NCI-H524 treated with DMSO at 0.1 percent for 48 hours (cell line): ENCODE measurements at places on chromosomes 6 and 20.

GRCh38 chr20:44054118-44054517, 132.9 kb downstream of the JPH2 start:
- no peak for DNase-seq

DNA sequence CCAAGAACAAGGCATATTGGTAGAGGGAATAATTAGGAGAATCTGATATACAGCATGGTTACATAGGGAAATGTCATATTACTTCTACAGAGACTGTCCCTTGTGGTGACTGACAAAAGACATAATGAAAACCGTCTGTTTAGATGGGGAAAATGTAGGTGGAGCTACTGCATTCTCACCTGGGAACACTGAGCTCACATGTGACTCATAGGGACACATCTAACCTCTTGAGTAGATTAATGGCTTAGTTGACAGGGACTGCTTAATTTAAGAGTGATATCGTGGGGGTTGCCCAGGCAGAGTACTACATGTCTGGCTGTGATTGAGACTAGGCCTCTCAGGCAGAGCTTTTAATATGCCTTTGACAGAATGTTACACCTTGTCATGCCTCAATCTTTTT, 235.3 kb upstream of the ZFP64 start:
- no peak for DNase-seq

- DNase-seq, result no peak
These were observed 279.6 kb downstream of the NRN1 start for GRCh38 chr6:5726976-5727718.

GRCh38 chr6:112591329-112591728, 244.2 kb downstream of the RFPL4B start:
- DNase-seq, result no peak

DNA sequence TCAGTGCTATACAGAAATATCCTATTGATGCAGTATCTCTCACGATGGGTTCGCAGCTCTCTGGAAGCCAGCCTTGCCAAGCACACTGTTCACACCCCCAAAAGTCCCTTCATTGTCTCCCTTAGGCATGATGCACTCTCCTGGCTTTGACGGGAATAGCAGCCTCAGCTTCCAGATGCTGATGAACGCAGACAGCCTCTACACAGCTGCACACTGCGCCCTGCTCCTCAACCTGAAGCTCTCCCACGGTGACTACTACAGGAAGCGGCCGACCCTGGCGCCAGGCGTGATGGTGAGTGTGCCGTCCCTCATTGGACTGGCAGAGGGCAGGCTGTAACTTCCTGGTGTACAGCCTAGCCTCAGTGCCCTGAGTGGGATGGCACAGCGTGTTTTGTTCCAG, 60.0 kb upstream of the PBOV1 start:
- no peak for DNase-seq

- no peak for DNase-seq
These were observed 405.3 kb downstream of the MAFB start for GRCh38 chr20:40283689-40284088.

DNA sequence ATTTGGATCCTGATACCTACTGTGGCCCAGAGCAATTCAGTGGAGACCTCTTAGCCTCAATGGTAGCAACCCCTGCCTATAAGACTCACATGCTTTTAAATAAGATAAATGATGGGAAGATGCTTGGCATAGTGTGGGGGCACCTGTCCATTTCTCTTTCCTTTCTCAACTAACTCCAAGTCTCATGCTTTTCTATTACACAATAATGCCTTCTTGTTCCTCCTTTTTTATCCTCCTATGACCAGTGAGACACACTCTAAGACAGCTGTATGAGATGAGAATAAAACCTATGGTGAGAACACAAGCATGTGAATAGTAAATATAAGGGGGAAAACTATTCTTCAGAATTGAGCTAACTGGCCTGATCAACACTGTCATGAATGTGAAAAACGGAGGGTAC, 147.0 kb upstream of the STXBP5 start:
- no peak for DNase-seq

DNA sequence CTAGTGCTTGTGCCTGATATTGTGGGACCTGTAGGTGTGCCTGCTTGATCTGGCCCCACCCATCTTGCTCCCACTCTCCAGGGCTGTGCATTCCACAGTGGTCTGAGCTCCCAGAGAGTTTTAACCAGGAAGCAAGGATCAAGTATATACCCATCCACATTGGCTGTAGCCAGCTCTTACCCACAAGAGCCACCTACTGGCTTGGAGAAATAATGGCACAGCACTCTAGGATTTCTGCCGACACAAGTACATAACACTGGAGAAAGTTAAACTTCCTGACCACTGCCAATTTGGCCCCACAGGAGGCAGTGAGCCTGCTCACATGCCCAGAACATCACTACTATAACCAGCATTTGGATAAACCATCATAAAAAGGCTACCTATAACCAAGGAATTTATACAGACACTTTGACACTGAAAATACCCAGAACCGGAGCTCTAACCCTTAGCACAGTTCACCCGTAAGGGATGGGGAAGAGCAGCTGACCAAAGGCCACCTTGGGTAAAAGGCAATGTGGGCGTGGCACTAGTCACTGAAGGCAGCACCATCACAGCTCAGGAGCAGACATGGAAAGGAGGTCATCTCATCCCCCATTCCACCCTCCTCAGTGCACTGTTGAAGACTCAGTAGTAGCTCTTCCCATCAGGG, 440.4 kb downstream of the BTBD3 start:
- no peak for DNase-seq

DNA sequence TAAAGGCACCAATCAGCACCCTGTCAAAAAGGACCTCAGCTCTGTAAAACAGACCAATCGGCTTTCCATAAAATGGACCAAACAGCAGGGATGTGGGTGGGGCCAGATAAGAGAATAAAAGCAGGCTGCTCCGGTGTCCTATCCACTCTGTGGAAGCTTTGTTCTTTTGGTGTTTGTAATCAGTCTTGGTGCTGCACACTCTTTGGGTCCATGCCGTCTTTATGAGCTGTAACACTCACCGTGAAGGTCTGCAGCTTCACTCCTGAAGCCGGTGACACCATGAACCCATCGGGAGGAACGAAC, 7.3 kb upstream of the PXDC1 start:
- DNase-seq, result no peak

GRCh38 chr6:133097208-133097607, 143.9 kb upstream of the EYA4 start:
- no peak for DNase-seq

- DNase-seq, result no peak
These were observed 184.2 kb downstream of the KHDC1L start for GRCh38 chr6:73041051-73041450.

- DNase-seq, result no peak
These were observed 95.5 kb upstream of the SCGN start for GRCh38 chr6:25556516-25556915.

DNA sequence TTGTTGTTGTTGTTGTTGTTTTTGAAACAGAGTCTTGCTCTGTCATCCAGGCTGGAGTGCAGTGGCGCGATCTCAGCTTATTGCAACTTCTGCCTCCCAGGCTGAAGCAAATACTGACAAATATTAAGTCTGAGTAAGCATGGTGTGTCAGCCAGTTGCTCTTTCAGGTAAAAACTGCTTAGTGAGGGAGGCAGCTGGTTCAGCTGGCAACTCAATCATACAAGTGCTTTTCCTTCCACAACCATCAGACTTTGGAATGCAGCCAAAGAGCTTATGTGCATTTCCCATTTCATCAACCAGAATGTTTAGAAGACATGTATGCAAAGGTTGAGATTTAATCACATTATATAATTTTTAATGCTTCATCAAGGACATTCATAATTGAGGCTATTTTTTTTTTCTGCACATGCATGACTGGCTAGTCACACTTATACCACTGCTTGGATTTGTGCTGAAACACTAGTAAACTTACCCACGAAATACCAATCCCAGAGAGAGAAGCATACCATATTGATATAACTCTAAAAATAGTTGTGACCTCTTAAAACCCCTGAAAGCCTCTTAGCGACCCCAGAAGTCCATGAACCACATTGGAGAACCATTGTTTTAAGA, 56.0 kb downstream of the CLIC5 start:
- DNase-seq, result peak; percentile 55

GRCh38 chr6:113936093-113936934, 34.6 kb downstream of the HDAC2 start:
- no peak for DNase-seq

DNA sequence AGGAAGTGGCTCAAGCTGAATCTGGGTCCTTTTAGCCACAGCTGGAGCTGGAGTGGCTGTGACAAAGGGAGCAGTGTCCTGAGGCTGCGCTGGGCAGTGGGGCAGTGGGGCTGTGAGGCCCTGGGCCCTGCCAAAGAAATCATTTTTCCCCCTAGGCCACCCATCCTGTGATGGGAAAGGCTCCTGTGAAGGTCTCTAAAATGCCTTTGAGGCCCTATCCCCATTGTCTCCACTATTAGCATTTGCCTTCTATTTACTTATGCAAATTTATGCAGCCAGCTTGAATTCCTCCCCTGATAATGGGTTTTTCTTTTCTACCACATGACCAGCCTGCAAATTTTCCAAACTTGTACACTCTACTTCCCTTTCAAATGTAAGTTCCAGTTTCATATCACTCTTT, 539.2 kb downstream of the MEI4 start:
- no peak for DNase-seq

DNA sequence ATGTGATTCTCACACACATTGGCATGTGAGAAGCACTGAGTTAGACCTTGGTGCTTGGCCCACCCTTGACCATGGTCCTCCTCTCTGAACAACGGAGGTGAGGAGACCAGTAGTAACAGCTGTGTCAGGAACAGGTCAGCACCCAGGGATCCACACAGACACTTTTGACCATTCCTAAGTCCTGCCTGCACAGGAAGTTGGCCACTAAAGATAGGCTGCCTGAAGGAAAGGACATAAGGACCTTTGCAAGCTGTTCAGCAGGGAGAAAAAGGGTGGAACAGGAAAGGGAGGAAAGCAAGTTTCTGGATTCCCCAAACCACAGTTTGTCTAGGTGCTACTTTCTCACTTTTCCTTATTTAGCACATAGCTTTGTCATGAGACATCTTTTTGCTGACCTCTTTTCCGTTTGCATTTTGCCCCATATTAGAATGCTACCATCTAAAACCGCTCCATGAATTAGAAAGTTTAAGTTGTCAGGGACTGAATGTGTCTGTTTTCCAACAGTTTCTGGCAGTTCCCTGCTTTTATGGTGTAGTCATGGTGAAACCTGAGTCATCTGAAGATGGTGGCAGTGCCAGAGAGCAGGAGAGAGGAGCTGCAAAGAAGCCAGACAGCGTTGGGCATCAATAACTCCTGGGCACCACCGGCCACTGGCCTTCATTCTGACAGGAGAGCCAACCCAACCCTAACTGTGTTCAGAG, 1.1 kb upstream of the CD109 start:
- DNase-seq, result no peak

GRCh38 chr6:72552938-72553337, 68.9 kb upstream of the KCNQ5 start:
- DNase-seq, result no peak

- no peak for DNase-seq
These were observed 573.9 kb downstream of the RFPL4B start for GRCh38 chr6:112920994-112921393.

- DNase-seq, result no peak
These were observed 29.9 kb downstream of the SGK1 start for GRCh38 chr6:134287859-134288537.

DNA sequence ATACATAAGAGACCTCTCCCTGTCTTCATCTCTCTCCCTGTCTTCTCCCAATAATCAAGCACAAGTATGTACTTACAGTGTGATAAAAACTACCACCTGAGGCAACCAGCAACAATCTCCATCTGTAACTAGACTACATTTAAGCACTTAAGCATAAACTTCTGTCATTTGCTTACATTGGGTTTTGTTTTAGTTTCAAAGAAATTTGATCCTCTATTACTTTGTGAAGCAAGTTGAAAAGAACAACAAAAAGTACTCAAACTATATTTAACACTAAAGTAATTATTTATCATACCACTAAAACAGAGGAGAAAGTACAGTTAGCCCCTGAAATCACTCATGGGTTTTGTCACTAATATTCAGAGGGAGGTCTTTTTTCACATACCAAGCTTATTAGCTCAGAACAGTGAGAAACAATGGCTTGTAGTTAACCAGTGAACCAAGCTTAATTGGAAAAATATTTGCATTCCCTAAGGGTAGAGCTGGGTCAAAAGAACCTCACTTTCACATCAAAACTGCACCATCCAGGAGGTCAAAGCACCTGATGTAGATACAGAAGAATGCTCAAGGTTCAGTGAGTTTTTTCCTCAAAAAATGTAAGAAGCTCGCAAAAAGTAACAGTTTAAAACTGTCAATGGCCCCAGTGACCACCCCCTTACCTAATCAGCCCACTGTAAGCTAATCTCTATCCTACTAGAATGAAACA, 34.1 kb downstream of the DCDC2 start:
- no peak for DNase-seq

- no peak for DNase-seq
These were observed 60.9 kb downstream of the NCR2 start for GRCh38 chr6:41396335-41396734.

GRCh38 chr20:31676609-31676989, 38.9 kb downstream of the COX4I2 start:
- no peak for DNase-seq

DNA sequence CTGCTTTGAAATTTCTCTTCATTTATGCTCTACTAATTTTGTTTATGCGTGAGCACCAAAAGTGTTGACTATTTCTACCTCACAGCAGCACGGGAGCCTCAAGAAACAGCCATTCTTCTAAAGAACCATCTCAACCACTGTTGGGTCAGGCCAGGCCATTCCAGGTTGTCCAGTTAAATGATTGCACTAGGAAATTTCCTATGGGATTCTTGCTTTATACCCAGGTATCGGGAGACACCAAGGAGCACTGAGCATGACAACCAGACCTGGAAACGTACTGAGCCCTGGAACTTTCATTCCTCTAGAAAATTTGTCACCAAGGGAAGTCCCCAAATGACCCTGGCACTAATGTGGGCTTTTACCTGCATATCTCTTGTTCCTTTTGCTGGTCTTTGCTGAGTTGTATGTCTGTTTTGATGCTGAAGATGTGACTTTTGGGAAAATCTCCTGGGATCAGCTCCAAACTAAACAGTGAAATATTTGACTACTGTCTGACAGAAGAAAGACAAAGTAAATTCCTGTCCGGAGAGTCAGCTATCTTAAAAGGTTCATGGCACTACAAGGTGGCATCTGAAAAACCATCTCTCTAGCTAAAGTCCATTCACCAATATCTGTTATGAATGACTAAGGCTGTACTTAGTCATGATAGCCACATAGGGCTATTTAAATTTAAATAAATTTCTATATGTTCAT, 70.5 kb downstream of the SNAP25 start:
- DNase-seq, result no peak

- DNase-seq, result no peak
These were observed 242.5 kb upstream of the KCNG1 start for GRCh38 chr20:51265361-51265760.
